ENCODE measurements at places on chromosomes 7 and 10.

DNA sequence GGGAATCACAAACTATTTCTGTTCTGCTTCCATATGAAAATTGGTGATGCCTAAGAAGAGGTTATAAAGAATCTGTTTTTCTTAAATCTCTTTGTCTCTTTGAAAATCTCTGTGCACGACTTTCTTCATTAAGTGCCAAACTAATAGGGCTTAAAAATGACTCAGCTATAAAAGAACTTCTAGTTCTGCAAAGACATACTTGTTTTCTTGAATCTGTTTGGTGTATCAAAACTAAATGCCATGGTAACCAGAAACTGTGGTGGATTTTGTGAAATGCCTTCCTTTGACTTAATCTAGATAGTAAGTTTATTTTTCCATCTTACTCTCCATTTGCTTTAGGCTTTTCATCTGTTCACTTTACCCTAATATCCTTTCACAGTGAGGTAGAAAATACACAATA lies 417.8 kb downstream of the PARD3 start:
- DNase-seq, result no peak

- no peak for DNase-seq
Measured at GRCh38 chr10:6120691-6121090, 31.9 kb downstream of the RBM17 start.

DNA sequence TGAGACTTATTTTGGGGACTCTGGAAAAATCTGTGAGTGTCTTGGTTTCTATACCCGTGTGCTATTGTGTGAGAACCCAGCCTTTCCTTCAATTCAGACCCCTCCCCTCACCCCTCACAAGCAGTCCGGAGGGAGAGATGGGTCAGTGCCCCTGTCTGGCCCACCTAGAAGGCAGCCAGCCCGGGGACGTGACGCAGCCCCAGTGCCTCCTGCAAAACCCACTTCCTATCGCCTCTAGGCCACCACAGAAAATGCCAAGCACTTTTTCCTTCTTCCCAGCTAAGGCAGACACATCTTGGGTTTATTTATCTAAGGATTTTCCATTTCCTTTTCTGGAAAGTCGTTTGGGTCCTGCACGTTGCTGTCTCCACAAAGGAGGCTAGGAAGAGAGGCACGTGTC lies 11.6 kb upstream of the AQP1 start:
- no peak for DNase-seq

- no peak for DNase-seq
Measured at GRCh38 chr7:76000566-76000965, 6.2 kb upstream of the TMEM120A start.

GRCh38 chr7:113086431-113086888 lies at the start of gene GPR85:
Gene GPR85 (minus strand): TSS chr7:113086827. CDS start chr7:113084721, 2,106 bp downstream.
- DNase-seq, result peak; percentile 10

GRCh38 chr7:27113991-27114769 lies 11.7 kb upstream of the HOXA2 start:
- DNase-seq, result no peak

GRCh38 chr10:112275512-112276245 lies 7.5 kb upstream of the TECTB start:
- no peak for DNase-seq

DNA sequence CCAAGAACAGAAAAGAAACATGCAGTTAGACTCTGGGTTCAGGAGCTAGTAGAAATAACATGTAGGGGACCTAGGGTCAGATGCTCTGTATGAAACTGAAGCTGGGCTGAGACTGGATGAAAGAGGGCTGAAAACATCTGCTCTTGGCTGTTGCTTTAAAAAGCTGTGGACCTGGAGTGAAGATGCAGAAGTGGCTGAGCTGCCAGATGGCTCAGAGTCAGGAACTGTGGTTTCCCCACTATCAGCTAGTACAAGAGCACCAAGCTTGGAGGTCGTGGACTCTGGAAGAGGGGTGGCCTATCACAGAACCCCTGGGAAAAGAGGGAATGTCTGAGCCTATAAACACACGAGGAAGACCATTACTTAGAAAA lies 5.9 kb downstream of the ADK start:
- no peak for DNase-seq

GRCh38 chr10:103808780-103809179 lies 46.6 kb downstream of the SH3PXD2A start:
- DNase-seq, result no peak

DNA sequence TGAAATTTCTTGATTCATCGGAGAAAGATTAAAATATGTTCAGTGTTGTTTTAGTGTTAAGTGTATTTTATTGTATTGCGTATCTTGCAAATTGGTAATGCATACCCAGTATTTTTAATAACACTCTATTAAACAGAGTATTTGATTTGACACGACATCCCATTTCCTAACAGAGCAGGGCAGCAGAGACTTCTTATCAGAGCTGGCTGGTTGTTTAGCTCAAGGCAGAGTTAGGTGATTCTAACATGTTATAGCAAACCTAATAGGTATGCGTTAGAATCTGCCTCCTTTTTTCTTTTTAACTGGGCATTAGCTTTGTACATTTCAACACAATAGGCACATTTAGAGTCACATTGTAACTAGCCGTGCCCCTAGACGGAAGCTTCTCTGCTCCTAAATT lies 57.1 kb upstream of the CELF2 start:
- no peak for DNase-seq

DNA sequence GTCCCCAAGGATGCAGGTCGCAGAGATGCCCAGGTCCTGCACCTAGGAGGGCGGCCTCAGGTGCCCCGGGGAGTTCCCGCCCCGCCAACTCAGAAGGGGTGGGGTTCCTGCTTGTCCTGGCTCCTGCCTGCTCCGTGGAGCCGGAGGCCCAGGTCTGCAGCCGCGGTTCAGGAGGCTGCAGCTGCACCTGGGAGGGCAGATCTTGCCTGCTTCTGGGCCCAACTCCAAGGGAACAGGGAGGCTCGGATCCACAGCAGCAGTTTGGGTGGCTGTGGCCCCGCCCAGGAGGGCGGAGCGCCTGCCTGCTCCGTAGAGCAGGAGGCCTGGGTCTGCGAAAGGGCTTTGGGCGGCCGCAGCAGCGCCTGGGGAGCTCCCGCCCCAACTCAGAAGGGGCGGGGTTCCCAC lies 108.2 kb upstream of the EGR2 start:
- DNase-seq, result no peak

GRCh38 chr7:141238596-141239243 lies 164.9 kb downstream of the TMEM178B start:
- no peak for DNase-seq

DNA sequence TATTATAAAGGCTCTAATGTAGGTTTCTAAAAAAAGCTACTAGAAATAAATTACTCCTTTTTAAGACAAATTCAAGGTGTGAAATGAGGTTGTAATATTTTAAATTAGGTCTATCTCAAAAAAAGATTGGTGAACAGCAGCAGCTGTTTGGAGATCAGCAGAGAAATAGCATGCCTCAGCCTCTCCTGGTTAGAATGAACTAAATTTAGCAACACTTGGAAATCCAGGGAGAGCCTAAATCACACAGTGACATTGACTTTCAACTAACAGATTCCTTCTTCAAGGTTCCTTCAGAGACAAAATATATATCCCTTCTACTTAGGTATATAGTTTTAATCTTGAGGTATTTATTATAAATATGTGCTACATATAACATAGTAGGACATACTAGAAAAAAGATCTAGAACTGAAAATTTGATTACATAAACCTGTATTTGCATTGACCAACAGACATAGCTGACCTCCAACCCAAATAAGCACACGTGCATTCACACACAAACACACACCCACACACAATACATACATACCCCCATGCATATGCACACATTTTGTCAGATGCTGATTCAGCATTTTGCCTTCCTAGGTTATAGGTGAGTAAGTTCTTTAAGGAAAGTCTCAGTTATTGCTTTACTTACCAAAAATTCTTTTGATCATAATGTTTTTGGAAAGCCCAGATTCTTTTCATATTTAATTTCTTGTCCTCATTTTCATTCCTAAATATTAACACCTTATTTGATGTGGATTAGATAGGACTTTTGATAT lies 47.3 kb downstream of the DGKB start:
- DNase-seq, result no peak

DNA sequence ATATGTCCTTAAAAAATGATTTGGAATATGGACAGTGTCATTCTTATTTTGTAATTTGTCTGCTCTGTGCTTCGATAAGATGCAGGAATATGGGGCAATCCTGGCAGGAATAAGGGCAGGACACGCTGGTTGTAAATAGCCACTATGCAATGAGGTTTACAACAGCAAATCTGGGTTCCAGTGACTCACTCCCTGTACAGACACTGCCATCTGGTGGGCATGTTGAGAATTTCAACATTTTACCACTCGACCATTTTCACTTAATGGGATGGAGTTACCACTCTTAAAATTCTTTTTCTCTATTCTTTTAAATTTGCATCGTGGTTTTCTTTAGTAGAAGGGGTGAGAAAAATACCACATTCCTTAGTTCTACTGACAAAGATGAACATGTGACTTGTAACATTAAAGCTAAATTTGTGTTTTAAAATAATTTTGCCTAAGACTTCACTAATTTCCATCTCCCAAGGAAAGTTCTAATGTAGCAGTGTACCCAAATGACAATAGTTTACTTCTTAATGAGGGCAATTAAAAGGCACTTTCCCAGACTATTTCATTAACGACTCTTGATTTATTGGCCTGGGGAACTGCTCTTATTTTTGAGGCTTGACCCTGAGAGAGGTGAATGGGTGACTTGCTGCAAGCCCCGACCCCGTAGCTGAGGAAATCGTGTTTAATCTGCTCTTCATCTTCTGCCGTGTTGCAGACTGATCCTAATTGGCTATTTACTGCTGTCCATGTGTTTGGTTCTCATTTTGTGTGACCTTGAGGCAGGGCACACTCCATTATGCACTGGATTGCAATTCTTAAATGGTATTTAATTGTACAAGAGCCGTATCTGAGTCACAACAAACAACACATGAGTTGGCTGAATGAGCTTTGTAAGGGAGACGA lies 173.6 kb upstream of the IMMP2L start:
- DNase-seq, result no peak

DNA sequence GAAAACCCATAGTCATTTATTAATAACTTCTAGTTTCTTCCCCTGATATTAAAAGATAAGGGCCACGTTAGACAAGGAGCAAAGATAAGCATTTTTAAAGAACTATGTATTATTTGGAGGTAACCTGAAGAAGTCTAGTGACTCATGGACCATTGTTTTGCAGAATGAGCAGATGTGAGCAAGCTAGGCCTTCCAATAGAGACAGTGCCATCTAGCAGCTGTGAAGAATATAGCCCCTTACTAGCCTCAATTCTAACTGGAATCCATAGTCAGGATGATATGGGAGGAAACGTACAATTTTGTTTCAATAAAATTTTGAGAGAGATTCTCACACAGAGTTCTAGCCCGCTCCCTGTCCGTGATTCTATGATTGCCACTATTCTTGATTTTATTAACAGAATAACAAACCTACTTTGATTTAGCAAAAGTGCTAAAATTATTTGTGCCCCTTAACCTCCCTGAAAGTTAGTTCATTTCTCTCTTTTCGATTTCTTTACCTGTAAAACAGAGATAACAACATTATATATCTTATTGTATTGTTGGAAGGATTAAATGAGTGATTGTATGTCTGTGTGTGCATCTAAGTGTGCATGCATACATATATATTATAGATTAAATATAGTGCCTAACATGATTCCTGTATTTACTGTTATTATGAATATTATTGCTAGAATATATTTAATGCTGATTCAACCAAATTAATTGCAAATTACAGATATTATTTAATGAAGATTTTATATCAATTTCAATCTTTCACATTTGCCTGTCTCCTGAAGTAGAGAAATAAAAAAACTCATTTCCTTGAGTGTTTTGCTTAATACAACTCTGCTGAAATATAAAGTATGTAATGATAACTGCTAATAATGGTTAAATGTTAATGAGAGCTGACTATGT lies 22.7 kb downstream of the FAM237B start:
- DNase-seq, result no peak

GRCh38 chr7:139623518-139623917 lies 100.0 kb downstream of the CLEC2L start:
- DNase-seq, result no peak
